Smooth muscle cell of the brain vasculature (primary cell): ENCODE measurements at places on chromosomes 11 and 22.
A peak's percentile ranks its signal among the peaks of the same experiment; 100 is the strongest.

DNA sequence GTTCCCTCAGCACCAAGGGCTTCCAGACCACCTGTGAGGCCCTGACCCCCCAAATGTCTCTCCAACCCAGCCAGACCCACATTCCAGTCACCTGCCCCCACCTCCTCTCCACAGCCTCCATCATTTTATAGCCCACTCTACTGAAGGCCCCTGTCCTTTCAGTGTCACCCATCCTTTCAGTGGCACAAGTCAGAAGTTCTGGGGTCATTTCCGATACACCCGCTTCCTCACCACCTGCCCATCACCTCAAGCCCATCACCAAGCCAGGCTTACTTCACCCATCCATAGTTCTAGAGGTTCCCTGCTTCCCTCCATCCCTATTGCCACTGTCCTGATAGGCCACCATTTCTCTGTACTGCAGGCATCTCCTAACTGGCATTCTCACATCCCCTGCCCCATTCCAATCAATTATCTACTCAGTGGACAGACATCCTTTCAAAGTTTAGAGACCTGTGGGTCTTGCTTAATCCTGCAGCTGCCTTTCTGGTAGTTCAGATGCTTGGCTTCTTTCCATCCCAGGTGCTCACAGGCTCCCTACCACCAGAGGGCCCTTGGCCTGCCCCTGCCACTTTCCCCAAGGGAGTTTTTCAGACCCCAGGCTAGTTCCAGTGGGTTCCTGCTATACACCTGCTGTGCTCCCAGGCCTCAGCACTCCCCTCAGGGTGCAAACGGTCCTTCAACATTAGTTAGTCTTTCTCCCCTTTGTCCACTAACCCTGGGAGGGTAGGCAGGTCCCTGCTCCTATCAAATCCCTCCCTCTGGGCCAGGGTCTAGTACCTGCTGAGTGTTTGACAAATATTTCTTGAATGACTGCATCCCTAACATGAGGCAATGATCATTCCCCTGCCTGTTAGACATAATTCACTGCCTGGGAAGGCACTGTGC lies 7.6 kb downstream of the KCNQ1OT1 start:
- no peak for DNase-seq

DNA sequence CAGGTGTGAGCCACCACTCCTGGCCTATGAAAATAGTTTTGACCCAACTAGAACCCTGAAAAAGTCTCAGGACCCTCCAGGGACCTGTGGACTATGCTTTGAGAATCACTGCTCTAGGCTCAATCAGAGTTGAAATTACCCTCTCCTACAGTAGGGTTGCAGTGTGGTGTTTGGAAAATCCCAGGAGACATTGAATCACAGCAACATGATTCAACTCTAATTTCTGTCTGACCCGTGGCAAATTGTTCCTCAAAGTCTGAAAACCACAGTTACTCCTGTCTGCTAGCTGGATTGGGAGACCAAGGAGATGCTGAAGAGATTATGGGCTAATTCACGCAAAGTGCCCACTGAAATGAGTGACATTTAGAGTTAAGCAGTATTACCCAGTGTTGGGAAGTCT lies 5.4 kb upstream of the MTMR3 start:
- no peak for DNase-seq

DNA sequence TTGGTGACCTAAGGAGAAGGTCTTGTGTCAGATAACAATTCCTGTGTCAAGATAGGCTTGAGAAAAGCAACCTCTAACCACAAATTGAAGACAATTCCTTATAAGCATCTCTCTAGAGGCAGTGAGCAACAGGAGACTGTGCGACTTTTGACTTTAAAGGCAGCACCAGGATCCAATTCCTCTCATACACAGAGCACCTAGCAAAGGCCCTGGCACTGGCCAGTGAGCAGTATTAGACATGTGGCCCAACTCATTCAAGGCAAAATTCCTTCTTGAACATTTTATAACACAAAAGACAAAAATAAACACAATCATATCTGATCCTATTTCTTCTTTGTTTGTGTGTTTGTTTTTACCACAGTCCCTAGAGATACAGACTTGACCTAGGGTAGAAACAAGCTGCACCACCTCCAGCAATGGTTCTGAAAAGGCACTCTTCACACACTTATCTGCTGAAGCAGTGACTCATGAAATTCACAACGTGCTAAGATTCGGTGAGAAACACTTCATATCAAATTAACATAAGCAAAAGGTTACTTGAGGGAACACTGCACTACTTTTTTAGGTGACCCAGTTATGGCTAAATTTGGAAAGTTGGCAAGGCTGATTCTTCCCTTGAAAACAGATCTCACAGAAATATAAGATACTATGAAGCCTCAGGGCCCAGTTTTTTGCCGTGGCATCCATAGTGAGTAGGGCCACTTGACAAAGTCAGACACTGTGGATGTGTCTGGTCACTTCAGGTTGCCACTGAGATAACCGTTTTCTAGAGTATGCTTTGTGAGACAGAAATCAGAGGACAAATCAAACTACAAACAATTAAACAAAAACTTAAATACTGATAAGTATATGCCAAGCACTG lies 1018.9 kb downstream of the DLG2 start:
- DNase-seq = no peak

DNA sequence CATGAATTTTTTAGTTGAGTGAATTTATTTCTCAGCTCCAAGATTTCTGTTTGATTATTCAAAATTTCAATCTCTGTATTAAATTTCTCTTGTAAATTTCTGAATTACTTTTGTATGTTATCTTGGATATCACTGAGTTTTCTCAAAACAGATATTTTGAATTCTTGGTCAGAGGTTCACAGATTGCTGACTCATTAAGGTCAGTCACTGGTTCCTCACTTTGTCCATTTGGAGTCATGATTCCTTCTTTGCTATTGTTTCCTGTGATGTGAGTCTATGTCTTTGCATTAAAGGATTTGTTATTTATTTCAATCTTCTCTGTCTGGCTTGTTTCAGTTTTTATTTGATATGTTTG lies 10.2 kb upstream of the IL17RA start:
- no peak for DNase-seq

DNA sequence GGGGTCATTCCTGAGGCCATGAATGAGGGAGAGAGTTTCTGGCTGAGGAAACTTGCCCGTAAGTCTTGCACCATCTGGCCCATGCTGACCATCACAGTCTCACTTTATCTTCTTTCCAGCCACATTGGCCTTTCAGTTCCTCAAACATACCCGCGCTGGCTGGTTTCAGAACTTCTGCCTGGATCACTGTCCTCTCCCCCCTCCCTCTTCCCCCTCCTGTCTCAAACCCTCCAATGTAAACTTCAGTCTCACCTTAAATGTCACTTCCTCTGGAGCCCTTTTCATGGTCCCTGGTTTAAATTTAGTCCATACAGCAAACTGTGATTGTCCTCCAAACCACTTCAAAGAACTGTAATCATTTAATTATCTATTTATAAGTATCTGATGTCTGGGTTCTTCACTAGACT lies 3.7 kb upstream of the TMEM109 start:
- no peak for DNase-seq

- peak; percentile 82 for DNase-seq
These were observed 122.6 kb downstream of the APOL5 start for GRCh38 chr22:35840302-35840739.

- no peak for DNase-seq
These were observed 1.4 kb downstream of the HTR3B start for GRCh38 chr11:113906038-113906437.

DNA sequence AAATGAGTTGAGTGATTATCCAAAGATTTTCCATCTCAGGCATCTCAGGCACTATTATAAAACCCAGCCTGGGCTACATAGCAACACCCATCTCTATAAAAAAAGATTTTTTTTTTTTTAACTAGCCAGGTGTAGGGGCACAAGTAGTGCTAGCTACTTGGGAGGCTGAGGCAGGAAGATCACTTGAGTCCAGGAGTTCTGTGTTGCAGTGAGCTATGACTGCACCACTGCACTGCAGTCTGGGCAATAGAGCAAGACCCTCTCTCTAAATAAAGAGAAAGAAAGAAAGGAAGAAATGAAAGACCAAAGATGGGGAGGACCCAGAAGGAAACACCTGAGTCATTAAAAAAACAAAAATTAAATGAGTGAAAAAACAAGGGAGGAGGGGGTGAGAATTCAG lies 14.1 kb downstream of the RSF1 start:
- DNase-seq = no peak

GRCh38 chr22:22789233-22789921 lies 98.2 kb upstream of the IGLL5 start:
- no peak for DNase-seq

- no peak for DNase-seq
These were observed 43.2 kb downstream of the SLC1A2 start for GRCh38 chr11:35376118-35376510.

DNA sequence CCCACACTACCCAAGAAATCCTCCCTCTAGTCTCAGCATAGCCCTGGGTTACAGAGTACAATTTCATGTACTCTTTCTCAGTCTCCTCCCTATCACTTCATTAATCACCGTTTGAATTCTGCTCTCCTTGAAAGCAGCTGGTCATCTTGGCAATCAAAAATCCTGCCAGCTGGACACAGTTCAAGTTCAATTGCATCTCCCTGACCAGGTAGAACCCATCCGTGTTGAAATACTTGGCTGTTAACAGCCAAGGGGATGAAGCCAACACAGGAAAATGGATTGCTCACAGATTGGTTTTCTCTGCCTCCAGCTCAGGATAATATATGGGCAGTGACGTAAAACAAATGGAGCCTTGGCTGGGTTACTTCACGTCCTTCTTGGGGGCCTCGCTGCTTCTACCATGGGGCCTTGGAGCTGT lies 55.1 kb upstream of the GRK3 start:
- DNase-seq = no peak

DNA sequence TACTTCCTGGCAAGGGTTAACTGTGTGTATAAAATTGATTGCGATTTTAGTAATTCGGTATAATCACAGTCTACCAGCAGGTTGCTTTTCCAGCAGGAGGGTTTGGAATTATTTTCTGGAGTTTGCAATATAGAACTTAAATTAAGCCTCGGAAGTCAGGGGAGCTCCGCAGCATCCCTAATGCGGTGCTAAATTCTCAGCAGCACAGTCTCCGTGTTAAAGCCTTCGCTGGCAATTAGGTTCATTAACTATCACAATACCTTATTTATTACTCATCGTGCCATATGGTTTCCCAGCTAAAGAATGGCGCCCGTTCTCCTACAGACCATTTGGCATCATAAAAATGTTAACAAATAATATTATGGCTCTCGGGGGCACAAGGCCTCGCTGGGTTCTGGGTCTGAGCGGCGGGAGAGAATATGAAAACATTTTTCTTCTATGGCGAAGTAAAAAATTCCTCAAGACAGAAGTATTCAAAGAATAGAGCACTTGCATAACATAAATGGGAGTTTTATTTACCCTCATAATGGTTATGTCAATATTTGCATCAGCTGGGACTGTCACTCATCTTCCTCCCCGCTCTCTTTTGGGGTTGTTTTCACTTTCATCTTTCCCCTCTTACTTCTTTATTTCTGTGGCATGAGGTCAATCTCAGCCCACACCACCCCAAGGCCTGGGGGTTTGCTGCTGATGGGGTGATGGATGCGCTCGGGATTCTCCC lies 28.1 kb upstream of the ZBTB16 start:
- DNase-seq = no peak

GRCh38 chr11:100918551-100919500 lies 210.8 kb downstream of the PGR start:
- peak; percentile 76 for DNase-seq

DNA sequence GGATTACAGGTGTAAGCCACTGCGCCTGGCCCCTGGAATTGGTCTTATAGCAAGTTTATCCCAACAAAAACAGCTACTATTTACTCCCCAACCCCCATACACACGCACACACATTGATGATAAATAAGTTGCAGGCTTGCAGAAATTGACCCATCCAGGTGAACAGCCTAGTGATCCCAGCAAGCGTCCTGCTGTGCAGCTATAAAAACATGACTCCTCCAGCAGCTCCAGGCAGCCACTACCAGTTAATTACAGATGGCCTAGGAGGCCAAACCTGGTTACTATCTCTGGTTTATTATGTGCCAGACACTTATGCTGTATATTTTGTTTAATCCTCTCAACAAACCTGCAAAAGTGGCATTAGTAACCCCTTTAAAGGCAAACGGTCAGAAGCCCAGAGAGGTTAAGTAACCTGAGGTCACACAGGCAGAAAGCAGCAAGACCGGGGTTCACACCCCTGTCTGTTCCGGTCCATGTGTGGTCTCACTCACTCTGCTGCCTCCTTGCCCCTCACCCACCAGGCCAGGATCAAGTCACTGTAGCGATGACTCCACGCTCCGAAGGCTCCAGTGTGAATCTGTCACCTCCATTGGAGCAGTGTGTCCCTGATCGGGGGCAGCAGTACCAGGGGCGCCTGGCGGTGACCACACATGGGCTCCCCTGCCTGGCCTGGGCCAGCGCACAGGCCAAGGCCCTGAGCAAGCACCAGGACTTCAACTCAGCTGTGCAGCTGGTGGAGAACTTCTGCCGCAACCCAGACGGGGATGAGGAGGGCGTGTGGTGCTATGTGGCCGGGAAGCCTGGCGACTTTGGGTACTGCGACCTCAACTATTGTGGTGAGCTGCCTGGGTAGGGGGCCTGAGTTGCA lies 6.6 kb downstream of the F2 start:
- no peak for DNase-seq

GRCh38 chr11:132051704-132052103 lies 681.3 kb downstream of the NTM start:
- DNase-seq = no peak

DNA sequence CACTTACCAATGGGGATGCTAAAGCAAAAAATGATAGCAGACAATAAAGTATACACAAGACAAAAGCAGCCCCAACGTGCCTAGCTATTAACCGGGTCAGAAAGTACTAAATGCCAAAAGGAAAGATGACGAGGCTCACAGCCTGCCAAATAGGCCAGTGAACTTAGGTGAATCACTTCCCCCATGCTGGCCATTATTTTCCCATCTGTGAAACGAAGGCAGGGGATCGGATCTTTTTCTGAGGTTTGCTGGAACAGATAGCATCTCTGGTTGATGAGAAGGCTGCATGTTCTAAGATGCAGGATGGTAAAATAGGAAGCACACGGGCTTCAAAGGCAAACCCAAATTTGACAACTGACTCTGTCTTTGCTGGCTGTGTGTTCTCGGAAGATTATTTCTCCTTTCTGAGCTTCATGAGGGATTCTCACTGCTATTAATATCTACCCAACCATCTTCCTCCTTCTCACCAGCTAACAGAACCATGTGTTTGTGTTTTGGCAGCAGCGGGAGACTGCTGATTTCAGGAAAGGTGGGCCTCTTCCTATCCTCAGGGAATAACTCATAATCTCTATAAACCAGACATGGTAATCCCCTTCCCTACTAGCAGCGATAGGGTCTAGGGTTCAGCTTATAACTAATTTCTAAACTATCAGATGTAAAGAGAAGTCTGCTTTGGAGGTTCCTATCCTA lies 390.7 kb downstream of the LARGE1 start:
- no peak for DNase-seq
